Activated T-cell treated with anti-CD3 and anti-CD28 coated beads, Interleukin-2, amount 50 U/mL, for 48 hours (primary cell): ENCODE measurements at places on chromosomes 2 and 18.

DNA sequence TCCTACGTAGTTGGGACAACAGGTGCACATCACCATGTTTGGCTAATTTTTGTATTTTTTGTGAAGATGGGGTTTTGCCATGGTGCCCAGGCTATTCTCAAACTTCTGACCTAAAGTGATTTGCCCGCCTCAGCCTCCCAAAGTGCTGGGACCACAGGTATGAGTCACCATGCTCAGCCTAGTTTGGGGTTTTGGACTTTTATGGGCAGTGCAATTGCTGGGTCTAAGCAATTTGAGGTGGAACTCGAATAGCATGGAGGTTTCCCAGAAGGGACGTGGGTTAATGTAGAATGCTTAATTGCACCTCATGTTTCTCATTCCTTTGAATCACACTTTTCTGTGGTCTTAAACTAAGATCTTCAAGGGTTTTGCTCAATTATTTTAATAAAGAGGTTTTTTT, 102.3 kb upstream of the EPHA4 start:
- DNase-seq, result no peak

DNA sequence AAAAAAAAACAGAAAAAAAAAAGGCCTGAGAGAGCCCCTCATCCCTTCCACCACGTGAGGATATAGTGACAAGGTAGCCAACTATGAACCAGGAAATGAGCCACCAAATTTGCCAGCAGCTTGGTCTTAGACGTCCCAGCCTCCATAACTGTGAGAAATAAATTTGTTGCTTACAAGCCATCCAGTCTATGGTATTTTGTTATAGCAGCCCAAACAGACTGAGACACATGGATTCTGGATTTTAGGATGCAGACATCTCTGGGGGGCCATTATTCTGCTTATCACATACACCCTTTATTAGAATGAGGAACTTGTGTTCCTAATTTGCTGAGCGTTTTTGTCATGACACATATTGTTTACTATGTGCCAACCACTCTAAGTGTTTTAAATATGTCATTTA, 5.4 kb upstream of the YIPF4 start:
- no peak for DNase-seq

DNA sequence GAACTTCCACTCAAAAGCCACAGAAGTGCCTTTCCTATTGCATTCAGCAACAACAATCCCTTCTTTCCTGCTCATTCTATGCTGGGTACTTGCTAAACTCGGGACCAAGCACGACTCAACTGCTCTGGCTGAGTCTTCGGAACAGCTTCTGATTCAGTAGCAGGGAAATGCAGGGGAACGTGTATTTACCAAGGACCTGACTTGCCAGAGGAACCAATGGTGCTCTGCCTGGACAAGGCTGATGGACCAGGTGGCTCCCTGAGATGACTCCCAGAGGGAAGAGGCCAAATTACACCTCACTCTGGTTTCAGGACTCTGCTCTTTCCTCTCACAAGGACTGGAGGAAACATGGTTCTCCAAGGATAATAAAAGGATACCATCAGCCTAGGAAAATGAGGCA, 12.2 kb downstream of the CXCR2 start:
- DNase-seq, result no peak

DNA sequence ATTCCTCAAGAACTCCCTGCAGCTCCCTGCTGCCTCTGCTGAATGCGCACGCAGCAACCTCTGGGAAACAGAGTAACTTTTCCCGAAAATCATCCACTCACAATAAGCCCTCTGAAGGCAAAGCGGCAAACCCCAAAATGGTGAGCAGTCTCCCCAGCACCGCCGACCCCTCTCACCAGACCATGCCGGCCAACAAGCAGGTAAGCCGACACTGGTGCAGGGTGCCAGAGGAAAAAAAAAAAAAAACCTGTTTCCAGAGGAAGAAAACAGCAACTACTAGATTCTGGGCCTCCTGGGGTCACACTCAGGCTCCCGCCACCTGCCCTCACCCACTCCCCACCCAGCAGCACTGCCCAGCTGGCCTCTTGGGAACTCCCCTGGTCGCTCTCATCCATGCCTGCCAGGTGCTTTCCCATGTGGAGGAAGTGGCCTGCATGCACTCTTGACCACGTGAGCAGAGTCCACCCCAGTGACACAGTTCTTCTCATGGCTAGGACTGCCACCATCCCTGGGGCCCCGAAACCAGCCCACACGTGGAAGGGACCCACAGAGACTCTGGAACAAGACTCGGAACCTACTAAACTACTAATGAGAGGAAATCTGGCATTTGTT, 36.9 kb downstream of the KCTD18 start:
- no peak for DNase-seq

GRCh38 chr2:1748176-1748740, 3.9 kb upstream of the PXDN start:
- DNase-seq, result no peak

GRCh38 chr2:223601932-223602666, at the start of gene SCG2:
SCG2 (minus strand) TSS chr2:223602361; CDS start chr2:223599282, 3,079 bp downstream.
- peak; percentile 48 for DNase-seq

DNA sequence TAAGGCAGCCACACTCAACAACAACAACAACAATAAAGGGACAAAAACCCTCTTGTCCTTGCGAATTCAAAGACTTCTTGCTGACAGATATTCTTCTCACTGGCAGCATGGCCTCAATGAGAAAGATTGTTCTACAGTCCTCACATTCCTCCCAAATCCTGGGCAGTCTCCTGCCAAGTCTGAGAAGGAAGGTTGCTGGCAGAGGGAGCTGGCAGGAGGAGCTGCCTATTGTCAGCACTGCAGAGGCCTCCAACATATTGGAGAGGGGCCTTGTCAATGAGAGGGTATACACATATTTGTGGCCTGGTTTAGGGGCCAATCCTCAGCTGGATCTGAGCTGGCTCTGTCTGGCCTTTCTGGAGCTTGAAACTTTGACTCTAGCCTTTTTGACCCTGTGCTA, 63.5 kb downstream of the LAMA3 start:
- no peak for DNase-seq

GRCh38 chr18:47893047-47893446, 37.4 kb downstream of the SMAD2 start:
- no peak for DNase-seq

- DNase-seq, result no peak
Observed at GRCh38 chr2:136126421-136126926, 8.5 kb upstream of the CXCR4 start.

- DNase-seq, result no peak
Observed at GRCh38 chr2:226797289-226797988, 2.2 kb downstream of the IRS1 start.

GRCh38 chr18:32929213-32929612, 156.4 kb upstream of the KLHL14 start:
- DNase-seq, result no peak

DNA sequence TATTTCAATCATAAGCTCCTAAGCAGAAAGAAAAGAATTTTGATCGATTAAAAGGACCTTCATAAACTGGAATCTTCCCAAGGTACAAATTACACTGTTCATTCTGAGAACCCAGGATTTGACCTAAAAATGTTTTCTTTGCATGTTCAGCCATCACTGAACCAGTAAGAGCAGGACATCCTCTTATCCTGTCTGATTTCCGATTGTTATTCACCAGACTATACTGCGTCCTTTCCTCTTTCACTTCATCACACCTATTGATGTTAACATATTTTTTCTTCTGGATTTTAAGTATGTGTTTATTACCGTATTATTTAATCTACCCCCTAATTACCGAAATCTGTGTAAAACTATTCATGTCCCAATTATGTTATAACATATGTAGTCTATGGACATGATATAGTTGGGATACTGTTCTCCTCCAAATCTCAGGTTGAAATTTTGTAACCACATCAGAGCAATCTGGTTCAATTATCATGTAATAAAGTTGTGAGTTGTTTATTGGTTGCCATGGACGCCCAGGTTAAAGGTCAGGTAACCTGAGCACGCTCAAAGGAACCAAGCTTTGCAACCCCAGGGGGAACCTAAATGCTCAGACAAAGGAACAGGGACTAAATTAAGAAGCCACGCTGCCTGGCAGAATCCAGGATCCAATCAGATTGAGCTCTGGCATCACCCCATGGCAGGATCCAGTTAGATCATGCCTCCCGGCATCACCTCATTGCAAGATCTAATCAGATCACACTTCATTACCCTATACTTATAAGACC, 11.6 kb upstream of the TBC1D8 start:
- DNase-seq, result no peak

DNA sequence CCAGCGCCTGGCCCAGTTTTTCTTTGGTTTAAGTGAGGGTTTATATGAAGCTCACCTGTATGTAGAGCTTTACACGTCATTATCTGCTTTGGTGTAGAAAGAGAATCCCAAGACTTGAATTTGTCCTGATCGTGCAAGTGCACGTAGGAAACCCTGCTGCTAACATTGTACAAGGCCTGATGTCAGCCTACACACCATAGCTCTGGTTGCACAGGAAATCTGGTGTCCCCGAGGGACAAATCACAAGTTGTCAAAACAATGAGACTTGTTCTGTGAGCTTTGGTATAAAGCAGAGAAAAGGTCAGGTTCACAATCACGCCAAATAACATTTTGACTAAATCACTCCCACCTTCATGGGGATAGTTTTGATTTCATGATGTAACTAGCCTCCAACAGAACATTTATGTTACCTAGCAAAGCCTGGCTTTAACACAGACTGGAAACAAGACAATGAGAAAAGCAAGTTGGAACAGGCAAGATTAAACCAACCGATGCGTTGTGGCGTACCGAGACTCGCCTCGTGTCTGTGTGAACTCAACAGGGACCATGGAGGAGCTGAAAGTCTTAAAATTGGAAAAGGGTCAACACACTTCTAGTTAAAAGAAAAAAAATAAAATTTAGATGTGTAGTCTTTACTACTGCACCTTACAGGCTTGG, 41.4 kb downstream of the ZAP70 start:
- no peak for DNase-seq

GRCh38 chr2:161650116-161651015, 26.1 kb downstream of the SLC4A10 start:
- no peak for DNase-seq

DNA sequence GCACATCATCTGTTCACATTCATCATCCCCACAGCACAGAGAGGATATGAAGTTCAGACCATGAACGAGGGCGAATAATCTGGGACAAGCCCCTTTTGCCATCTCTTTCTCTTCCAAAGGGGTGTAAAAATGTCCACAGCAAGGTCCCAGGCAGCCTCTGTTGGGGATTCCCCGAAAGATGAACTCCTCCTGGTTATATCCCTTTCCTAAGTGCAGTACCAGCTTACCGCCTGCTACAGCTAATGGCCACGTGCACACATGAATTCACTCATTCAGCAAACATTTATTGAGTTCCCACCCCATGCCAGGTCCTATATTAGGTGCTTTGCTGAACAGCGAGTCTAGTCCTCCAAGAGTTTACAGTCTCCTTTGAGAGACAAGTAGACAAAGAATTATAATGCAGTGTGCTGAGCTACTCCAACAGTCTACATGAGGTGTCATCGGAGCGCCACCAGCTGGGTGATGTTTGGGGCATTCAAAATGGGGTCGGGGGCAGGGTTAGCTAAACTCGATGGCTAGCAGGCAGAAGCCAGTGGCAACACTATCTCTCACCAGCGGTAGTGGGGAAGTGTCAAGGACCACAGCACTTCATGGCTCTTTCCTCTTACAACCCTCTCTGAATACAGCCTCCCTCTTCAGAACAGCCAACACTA, 228.9 kb downstream of the TMEM163 start:
- DNase-seq, result no peak
